ENCODE measurements at places on chromosomes 4 and X. TPM values are rescaled to one million over a fixed set of nuclear protein-coding genes. Genes with fewer than 3 reads are reported as not detected.

GRCh38 chr4:169345316-169345721 is 74.6 kb upstream of the SH3RF1 start:
- H3K27me3 ChIP-seq, result no peaks in the 10 kb centered on the region
- H3K36me3 ChIP-seq, result no peaks in the 10 kb centered on the region
- H3K4me3 ChIP-seq, result no peak overlapping the region
- DNase-seq, result peak; percentile 46

- H3K27me3 ChIP-seq, result no peaks in the 10 kb centered on the region
- no peak overlapping the region for H3K27ac ChIP-seq
- no peak overlapping the region for H3K4me3 ChIP-seq
- H3K4me1 ChIP-seq, result peaks cover 4% of the 10 kb centered on the region
- DNase-seq, result no peak
- H3K36me3 ChIP-seq, result 0 out of 2 replicates have a peak, but pooled peaks cover 4% of the 10 kb centered on the region
Observed at GRCh38 chrX:15856636-15857035, 2.0 kb upstream of the AP1S2 start.

Gene SOX3
- not detected for total RNA-seq

- no peak overlapping the region for H3K27ac ChIP-seq
- no peak for DNase-seq
- no peak overlapping the region for H3K4me3 ChIP-seq
- H3K27me3 ChIP-seq, result no peaks in the 10 kb centered on the region
- no peaks in the 10 kb centered on the region for H3K36me3 ChIP-seq
Observed at GRCh38 chr4:182385897-182386296, 142.7 kb downstream of the TENM3 start.

DNA sequence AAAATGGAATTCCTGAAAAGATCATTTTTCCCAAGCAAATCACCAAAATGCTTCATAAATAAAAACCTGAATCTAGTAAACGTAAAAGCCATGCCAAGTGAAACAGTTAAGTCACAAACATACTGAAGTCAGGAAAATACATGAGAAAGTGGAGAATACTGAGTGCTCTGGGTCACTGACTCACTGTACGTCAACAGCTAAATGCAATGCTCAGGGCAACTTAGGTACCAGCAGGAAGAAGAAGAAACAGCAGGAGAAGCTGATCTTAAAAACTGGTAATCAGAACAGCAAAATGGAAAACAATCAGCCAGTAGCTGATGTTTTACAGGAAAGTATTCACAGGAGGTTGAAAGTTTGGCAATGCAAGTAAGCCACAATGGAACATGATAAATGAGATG is 252.6 kb upstream of the ETNPPL start:
- no peaks in the 10 kb centered on the region for H3K27me3 ChIP-seq
- no peak for DNase-seq
- no peaks in the 10 kb centered on the region for H3K4me1 ChIP-seq
- H3K4me3 ChIP-seq, result no peak overlapping the region
